ENCODE measurements at places on chromosomes 12 and 14.
A peak's percentile ranks its signal among the peaks of the same experiment; 100 is the strongest.

GRCh38 chr12:31887109-31887811 is 72.0 kb upstream of the RESF1 start:
- DNase-seq, result no peak

GRCh38 chr12:106021516-106021915 is 117.2 kb downstream of the NUAK1 start:
- DNase-seq, result no peak

GRCh38 chr14:21168055-21168454 is 12.2 kb upstream of the OR5AU1 start:
- no peak for DNase-seq

GRCh38 chr12:116293687-116294453 is 16.4 kb upstream of the MED13L start:
- DNase-seq, result no peak

DNA sequence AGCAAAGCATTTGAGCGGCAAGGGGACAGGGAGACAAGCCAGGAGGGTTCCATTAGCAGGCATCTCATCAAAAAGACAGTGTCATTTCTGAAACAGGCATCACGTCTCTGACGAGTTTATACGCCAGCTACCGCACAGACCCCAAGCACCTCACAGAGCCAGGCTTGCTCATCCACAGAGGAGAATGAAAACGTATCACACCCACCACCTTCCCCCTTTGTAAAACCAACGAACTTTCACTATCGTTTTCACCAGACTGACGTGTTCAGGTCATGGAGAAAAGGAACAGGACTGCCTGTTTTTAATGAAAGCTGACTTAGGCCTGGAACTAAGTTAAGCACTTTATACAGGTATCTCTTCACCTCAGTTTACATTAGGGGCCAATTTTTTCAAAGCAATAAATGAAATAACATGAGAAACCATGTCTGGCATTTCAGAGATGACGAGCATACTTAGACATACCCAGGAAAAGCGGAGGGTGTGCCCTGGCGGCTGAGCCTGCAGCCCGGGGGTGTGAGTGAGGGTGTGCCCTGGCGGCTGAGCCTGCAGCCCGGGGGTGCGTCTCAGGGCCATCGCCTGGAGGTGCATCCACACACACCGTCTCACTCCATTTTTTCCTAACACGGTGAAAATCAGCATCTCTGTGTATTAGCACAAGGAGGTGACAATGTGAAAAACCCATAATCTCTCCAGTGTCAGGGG is 41.9 kb downstream of the STX2 start:
- DNase-seq, result no peak

DNA sequence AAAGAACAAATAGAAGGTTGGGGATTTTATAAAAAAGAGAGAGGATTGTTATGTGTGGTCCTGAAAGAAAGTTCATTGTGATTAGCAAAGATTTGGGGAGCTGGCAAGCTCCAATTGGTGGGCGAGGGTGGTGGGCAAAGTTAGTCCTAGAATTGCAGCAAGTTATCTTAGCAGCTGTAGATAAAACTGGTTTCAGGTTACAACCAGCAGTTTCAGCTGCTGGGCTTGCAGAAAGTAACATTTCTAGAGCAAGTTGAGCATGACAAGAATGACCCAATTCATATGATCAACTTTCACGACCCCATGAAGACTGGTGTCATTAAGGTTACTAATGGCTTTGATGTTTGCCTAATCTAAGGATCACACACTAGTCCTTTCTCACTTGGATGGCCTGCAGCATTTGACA is 177.9 kb upstream of the NUDT4 start:
- no peak for DNase-seq

DNA sequence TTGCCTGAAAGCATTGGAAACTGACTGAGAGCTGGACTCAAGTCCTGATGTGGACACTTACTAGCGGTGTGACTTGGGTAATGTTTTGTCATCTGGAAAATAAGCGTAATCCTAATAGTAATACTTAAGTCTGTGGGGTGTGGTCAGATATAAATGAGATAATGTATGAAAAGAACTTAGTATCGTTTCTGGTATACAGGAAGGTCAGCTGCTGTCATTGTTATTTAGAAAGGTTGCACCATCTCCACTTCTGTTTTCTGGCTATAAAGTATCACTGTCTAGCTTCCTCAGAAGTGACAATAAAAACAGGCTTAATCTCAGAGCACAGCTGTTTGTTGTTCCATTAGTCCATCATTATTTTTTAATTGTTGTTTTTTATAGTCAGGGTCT is 34.1 kb upstream of the TUBA1C start:
- DNase-seq, result no peak

DNA sequence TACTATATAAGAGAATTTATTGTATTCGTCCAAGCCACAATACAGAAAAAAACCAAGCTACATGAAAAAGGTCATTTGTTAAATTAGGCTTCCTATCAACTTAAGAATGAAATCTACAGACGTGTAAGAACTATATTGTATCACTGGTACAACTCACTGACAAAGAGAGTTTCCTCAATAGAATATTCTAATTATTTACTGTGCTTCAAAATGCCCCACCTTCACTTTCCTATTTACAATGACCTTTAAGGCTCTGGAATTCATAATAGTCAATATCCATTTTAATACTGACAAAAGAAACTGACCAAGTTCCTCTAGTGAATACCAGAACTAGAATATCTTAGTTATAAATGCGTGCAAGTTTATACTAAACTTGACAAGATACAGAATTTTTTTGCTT is 55.9 kb downstream of the C2CD5 start:
- DNase-seq, result no peak

DNA sequence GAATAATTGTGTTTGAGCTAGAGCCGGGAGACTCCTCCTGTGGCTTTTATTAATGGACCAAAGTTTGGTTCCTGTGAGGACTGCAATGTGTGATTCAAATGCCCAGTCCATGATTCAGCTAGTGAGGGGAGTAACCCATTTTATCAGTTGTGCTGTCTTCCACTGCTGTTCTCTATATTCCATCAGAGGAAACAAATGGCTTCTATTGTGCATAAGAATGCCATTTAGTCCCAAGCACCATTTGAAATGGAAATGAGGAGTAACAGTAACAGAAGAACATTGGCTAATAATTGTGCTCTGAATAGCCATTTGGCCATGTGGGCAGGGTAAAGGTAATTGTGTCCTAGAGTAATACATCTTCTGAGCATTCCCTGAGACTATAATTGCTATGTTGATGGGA is 642.7 kb downstream of the DIO2 start:
- DNase-seq, result no peak

DNA sequence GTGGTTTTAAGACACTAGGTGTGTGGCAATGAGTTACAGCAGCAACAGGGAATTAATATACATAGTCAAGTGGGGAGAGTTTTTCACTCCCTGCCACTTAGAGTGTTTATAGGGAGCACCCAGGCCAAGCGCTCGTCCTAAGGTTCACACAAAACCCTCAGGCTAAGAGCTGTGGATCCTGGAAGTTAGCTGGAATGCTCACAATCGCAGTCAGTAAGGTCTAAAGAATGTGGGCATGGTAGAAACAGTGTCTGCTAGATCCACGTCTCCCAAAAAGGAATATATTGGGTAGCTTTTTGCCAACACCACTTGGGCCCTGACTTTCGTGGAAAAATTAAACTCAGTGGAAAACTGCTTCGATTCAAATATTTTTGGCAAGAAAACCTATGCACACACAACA is 36.6 kb downstream of the STAB2 start:
- DNase-seq, result no peak

GRCh38 chr14:38291681-38292467 is 36.0 kb upstream of the CLEC14A start:
- DNase-seq, result no peak

GRCh38 chr14:49954171-49954631 is 61.3 kb downstream of the ARF6 start:
- DNase-seq, result no peak

- peak; percentile 71 for DNase-seq
These were observed 603 bp downstream of the PABPN1 start for GRCh38 chr14:23321572-23322547.

- no peak for DNase-seq
These were observed 94.7 kb downstream of the GALC start for GRCh38 chr14:87898301-87898700.

- DNase-seq, result no peak
These were observed 45.7 kb upstream of the KCNA5 start for GRCh38 chr12:4997939-4998338.

DNA sequence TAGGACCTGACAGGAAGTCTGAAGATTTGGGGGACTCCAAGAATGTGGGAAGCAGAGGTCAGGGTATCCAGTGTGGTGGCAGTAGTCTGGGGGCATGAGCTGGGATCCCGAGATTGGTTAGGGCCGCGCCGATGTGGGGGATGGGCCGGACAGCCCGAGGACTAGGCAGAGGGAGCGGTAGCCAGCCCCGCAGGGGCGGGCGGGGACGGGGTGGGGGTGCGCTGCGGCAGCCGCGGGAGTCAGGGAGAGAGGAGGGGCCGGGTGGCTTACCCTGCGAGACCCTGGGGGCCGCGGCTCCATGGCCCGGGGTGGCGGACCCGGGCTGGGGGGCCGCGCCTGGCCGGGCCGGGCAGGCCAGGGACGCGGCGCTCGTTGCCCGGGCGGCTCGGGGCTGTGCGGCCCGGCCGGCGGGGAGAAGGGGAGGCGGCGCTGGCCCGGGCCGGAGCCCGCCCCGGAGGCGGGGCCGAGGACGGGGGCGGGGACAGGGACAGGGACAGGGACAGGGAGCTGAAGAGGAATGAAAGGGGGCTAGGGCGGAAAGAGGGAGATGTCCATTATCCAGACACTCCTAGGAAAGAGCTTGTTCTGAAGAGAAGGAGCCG is 5.6 kb downstream of the ZNF385A start:
- peak; percentile 29 for DNase-seq

- DNase-seq, result no peak
These were observed 66.8 kb downstream of the GLRX5 start for GRCh38 chr14:95601650-95602049.

- no peak for DNase-seq
These were observed 2.6 kb downstream of the CRY1 start for GRCh38 chr12:107090711-107091110.

DNA sequence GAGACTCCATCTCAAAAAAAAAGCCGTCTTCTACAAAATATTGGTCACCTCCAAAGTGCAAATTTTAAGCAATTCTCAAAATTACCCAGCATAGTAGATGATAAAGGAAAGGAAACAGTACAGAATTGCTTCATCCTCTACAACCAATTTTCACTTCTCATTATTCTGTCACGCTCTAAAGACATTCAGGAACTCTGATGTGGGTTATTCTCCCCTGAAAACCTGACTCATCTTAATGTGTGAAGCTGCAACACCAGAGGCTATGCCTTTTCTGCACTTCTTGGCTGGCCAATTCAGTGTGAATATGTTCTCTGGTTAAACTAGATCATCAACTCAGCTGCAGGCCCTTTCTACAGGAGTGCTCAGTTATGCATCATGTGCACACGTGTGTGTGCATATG is 11.0 kb downstream of the PTGER2 start:
- no peak for DNase-seq

DNA sequence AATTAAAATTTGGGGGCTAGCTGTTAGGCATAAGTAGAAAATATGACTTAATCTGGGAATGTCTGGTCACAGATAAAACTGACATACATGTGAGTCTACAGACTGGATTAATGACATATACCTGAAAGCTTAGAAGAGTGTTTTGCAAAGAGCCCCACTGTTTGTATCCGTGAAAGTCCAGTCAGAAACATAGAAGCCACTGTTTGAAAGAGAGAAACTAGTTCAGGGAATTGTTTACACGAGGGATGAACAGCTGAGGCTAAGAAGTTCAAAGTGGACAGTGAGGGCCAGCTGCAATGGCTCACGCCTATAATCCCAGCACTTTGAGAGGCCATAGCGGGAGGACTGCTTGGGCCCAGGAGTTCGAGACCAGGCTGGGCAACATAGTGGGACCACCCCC is 36.2 kb upstream of the SGPP1 start:
- DNase-seq, result peak; percentile 90

- DNase-seq, result no peak
These were observed 26.9 kb downstream of the IQSEC3 start for GRCh38 chr12:93266-94005.

DNA sequence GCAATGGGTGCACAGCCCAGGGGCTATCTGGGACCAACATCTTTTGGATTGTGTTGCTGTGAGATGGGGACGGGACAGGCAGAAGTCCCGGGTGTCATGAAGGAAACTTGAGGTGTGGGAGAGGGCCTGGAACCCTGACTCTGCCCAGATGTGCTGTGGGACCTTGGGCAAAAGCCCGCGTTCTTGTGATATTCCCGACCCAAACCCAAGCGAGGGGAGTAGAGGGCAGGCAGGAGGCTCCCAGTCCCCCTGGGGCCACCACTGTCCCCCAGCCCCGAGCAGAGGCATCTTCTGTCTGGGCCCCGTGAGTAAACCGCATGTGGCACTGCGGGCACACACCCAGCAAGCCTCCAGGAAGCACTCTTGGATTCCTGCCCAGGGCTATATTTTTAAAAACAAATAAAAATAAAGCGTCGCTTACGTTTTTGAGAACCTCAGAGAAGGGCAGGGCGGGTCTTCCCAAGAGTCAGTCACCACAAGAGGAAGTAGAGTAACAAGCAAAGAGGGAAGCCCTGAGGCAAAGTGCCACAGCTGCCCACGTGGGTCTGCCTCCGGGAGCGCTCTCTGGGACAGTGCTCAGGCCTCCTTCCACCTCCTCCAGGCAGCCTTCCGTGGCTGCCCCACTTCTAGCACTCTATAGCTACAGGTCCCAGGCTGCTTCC is 39.5 kb downstream of the BEGAIN start:
- no peak for DNase-seq

DNA sequence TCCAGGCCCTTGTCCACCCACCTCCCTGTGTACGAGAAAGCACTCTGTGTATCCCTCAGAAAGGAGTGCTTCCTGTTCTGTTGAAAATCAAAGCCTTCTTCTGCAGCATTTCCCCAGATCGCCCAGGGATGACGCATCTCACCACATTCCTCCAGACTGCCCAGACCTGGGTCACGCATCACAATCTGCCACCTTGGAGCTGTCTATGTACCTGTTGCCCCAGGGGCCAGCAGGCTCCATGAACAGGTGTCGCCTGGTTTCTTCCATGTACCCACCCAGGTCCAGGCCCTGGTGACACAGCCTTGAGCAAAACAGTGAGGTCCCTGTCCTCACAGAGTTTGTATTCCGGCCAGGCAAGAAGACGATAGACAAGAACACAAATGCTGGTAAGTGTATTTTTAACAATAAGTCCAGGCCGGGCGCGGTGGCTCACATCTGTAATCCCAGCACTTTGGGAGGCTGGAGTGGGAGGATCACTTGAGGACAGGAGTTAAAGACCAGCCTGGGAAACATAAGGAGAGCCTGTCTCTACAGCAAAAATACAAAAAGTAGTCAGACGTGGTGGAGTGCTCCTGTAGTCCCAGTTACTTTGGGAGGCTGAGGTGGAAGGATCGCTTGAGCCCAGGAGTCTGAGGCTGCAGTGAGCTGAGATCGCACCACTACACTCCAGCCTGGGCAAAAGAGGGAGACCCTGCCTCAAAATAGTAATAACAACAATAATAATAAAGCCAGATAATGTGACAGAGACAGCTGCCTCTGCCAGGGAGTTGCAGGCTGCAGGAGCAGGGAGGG is 6.8 kb upstream of the PPP1R13B start:
- DNase-seq, result no peak

DNA sequence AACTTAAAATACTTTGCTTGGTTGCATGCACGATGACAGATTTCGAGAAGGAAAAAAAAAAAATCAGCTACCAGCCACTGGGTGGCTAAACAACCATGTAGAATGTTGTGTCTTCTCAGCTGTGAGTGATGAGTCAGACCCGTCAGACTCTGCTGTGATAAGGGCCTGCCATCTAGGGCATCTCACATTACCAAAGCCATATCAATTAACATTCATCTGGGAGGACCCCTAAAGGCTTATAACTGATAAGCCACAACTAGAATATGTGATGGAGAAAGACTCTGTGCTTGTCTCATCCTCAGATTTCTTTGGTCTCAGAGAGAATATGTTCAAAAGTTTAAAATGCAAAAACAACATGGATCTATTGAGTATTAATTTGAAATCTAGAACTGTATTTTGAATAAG is 111.5 kb downstream of the PAX9 start:
- peak; percentile 51 for DNase-seq

Measured in HepG2 (cell line).